ENCODE measurements at places on chromosomes 1 and 21. TPM values are rescaled to one million over a fixed set of nuclear protein-coding genes. Genes with fewer than 3 reads are reported as not detected.

- peaks cover 49% of the 10 kb centered on the region for H3K4me1 ChIP-seq
- no peaks in the 10 kb centered on the region for H3K27me3 ChIP-seq
- no peak overlapping the region for H3K4me3 ChIP-seq
- no peak overlapping the region for H3K27ac ChIP-seq
- no peaks in the 10 kb centered on the region for H3K36me3 ChIP-seq
Observed at GRCh38 chr1:208101661-208102431, 142.3 kb downstream of the PLXNA2 start.

DNA sequence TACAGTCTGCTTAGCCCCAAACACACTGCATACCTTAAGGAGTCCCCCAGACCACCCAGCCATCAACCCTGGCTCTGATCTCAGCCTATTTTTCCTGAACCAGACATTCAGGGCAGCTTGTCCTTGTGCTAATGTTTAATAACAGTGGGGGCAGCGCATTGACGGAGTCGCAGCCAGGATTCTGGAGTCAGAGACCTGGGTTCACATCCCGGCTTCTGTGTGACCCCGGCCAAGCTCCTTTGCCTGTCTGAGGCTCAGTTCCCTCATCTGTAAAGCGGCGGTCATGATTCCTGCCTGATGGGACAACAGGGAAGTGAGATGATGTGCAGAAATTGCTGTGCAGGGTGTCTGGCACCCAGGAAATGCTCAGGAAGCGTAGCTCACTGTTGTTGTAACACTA, 63.1 kb downstream of the MATN1 start:
- no peak overlapping the region for H3K27ac ChIP-seq
- H3K4me1 ChIP-seq = peaks cover 12% of the 10 kb centered on the region
- no peaks in the 10 kb centered on the region for H3K36me3 ChIP-seq
- no peak for DNase-seq
- H3K4me3 ChIP-seq = no peak overlapping the region

DNA sequence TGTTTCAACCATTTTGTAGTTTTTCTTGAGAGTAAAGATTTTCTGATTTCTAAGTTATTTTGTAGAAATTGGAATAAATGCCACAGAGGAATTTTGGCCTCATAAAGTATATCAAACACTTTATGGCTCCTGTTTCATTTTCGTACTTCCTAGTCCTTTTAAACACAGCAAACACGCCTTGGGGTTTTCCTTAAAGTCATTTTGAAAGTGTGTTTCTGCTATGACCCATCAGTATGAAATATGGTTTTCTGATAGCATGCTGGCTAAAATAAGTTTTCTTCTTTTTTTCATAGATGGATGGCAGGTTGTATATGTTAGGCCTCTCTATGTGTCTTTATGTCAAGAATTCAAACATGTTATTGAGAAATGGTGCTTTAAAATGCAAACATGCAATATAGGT, 940.1 kb upstream of the TMPRSS15 start:
- H3K27me3 ChIP-seq = no peaks in the 10 kb centered on the region
- H3K4me3 ChIP-seq = no peak overlapping the region
- no peak for DNase-seq
- H3K4me1 ChIP-seq = no peaks in the 10 kb centered on the region

- H3K27ac ChIP-seq = no peak overlapping the region
- no peaks in the 10 kb centered on the region for H3K36me3 ChIP-seq
- no peaks in the 10 kb centered on the region for H3K27me3 ChIP-seq
- no peak overlapping the region for H3K4me3 ChIP-seq
- H3K4me1 ChIP-seq = no peaks in the 10 kb centered on the region
Observed at GRCh38 chr1:107294686-107295085, 153.8 kb downstream of the NTNG1 start.

DNA sequence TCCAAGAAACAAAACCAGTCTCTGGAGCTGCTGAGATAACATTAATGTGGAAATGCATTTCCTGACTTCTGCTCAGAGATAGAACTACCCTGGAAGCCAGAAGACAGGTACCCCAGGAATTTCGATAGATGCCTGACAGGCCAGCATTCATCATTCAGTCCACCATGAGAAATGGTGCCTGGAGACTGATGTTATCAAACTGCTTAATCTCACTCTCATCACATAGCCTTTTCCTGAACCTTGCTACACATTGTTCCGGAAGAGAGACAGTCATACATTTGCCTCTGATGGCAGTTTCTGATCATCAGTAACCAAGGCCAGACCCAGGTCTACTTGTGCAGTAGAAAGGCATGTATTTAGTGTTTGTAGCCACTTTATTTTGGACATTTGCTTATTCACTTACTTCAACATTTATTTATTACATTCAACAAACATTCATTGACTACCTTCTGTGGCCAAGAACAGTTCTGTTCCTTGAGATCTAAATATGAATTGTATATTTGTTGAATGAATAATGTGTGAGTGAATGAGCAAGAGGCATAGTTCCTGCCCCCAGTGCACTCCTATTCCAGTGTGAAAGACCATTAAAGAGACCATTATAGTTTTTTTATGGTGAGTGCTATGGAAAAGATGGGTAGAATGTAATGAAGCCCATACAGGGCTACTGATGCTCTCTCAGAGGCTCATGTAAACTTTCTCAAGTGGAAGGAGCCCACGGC, 485.7 kb downstream of the NUF2 start:
- no peak overlapping the region for H3K4me3 ChIP-seq
- H3K36me3 ChIP-seq = no peaks in the 10 kb centered on the region
- no peak for DNase-seq
- H3K27ac ChIP-seq = no peak overlapping the region
- H3K4me1 ChIP-seq = no peaks in the 10 kb centered on the region

DNA sequence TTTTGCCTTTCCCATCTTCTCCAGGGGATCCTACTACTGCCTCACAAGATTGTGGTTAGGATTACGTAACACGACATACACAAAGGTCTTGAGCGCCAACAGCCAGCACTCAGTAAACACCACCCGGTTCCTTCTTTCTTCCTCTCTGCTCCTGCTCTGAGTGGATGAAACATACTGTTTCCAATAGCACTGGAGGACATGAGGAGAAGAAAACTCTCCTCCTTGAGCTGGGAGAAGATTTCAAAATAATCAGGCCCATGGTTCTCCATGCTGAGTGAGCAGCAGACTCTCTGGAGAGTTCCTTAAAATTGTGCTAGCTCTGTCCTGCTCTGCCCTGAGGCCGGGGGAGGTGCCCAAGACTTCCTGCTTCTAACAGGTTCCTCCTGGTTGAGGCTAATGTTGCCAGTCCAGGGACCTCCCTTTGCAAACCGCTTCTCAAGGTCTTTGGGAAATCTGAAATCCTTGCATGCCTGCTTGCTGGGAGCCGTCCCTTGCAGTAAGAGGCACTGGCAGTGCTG, 29.4 kb upstream of the MX1 start:
- no peaks in the 10 kb centered on the region for H3K4me1 ChIP-seq
- H3K4me3 ChIP-seq = no peak overlapping the region
- H3K36me3 ChIP-seq = no peaks in the 10 kb centered on the region
- H3K27ac ChIP-seq = no peak overlapping the region

- H3K27me3 ChIP-seq = no peaks in the 10 kb centered on the region
- peak; percentile 3 for DNase-seq
- H3K4me1 ChIP-seq = peaks cover 6% of the 10 kb centered on the region
- H3K36me3 ChIP-seq = peaks cover 5% of the 10 kb centered on the region
- no peak overlapping the region for H3K4me3 ChIP-seq
- H3K27ac ChIP-seq = no peak overlapping the region
Observed at GRCh38 chr1:76379506-76379905, 305.0 kb downstream of the ST6GALNAC3 start.

DNA sequence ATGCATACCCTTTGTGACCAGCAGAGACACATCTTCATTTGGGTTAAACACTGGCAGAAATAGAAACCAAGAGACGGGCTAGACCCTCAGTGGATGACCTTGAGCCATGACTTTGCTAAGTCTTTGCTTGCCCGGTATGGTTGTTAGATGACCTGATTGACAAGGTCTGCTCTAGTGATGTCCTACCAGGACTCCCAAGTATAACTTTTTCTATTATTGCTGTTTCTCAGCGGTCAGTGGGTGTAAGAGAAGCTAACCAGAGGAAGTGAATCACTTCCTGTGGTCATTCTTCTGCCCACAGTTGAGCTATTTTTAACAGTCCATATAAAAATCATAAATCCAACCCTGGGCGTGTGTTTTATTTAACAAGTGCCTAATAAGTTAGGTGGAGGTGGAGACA, 126.2 kb upstream of the ETS2 start:
- H3K4me3 ChIP-seq = no peak overlapping the region
- H3K36me3 ChIP-seq = no peaks in the 10 kb centered on the region
- H3K27ac ChIP-seq = no peak overlapping the region
- no peak for DNase-seq
- peaks cover 17% of the 10 kb centered on the region for H3K4me1 ChIP-seq
- no peaks in the 10 kb centered on the region for H3K27me3 ChIP-seq

- peaks cover 24% of the 10 kb centered on the region for H3K4me1 ChIP-seq
- H3K27me3 ChIP-seq = no peaks in the 10 kb centered on the region
- H3K36me3 ChIP-seq = no peaks in the 10 kb centered on the region
- no peak for DNase-seq
Observed at GRCh38 chr1:228964178-228965089, 229.2 kb downstream of the RHOU start.

GRCh38 chr21:17390569-17390968, 122.3 kb upstream of the CXADR start:
- no peaks in the 10 kb centered on the region for H3K36me3 ChIP-seq
- no peak overlapping the region for H3K4me3 ChIP-seq
- peaks cover 19% of the 10 kb centered on the region for H3K4me1 ChIP-seq
- no peak for DNase-seq
- no peaks in the 10 kb centered on the region for H3K27me3 ChIP-seq
- H3K27ac ChIP-seq = no peak overlapping the region

DNA sequence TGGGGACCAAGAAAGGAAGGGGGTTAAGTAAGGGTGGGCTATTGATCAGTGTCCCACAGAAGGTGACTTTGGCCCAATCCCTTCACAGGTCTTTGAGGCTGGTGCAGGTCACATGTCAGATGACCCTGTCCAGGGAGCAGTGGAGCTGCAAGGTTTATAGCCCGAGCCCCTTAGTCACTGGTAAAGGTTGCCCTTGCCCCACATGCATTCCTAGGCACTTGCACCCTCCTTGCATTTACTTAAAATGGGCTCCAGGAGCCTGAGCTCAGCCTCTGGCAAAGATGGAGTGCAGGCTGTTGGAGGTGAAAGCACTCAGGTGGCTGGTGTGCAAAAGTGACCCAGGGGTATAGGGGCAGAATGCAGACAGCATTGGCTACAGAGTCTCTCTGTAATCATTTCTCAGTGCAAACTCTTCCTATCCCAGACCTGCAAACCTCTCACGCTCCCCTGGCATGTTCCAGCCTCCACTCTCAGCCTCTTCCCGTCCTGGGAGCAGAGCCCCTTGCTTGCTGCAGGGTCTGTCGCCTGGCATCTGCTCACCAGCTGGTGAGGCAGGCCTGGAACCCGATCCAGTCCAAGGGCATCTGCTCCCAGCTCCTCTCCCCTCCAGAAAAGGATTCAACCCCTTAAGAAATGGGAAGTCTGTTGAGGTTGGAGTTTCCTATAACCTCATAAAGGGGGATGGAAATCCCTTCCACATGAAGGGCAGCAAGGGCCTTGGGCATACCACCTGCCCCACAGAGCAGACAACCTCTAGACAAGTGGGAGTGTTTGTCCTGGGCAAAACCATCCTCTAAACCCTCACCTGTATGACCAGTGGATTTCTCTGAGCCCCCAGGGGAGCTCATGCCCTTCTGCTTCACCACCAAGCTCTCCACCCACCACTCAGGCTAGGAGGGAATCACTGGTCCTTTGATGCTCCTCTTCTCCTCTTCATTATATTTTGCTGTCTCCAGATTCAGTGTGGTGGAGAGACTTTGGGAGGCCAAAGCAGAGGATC, 23.1 kb upstream of the PTPRF start:
- H3K4me1 ChIP-seq = no peaks in the 10 kb centered on the region
- H3K36me3 ChIP-seq = no peaks in the 10 kb centered on the region
- H3K27me3 ChIP-seq = no peaks in the 10 kb centered on the region
- no peak overlapping the region for H3K27ac ChIP-seq
- no peak for DNase-seq
- H3K4me3 ChIP-seq = no peak overlapping the region

DNA sequence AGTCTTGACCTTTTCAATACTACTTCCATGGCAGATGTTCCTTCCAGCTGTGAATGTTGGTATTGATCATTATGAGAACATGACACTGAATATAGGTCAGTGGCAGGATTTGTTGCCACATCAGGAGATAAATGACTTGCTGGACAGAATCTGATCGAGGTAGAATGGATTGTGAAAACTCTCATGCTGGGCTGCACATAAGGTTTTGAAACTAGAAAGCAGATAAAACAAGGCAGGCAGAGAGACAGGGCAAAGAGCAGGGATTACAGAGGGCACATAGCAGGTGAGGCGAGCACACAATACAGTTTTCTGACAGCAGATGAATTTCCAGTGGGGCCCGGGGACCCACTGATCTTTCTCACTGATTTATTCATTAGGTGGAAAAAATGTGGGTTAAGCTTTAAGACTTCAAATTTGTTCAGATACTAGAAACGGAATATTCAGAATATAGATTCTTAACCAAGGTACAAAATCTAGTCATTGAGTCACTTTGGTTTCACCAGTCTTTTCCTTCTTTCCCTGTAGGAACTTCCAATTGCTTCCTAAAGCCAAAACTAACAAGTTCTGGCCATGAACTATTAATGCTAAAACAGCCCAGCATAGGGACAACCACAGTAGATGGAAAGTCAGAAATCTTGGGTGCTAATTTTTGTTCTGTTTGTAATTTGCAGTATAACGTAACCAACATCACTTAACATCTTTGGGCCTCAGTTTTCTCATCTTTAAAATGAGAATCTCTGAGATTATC, 296.0 kb upstream of the PTBP2 start:
- no peaks in the 10 kb centered on the region for H3K36me3 ChIP-seq
- H3K27me3 ChIP-seq = no peaks in the 10 kb centered on the region
- peak; percentile 1 for DNase-seq
- no peak overlapping the region for H3K4me3 ChIP-seq
- H3K4me1 ChIP-seq = peaks cover 3% of the 10 kb centered on the region

DNA sequence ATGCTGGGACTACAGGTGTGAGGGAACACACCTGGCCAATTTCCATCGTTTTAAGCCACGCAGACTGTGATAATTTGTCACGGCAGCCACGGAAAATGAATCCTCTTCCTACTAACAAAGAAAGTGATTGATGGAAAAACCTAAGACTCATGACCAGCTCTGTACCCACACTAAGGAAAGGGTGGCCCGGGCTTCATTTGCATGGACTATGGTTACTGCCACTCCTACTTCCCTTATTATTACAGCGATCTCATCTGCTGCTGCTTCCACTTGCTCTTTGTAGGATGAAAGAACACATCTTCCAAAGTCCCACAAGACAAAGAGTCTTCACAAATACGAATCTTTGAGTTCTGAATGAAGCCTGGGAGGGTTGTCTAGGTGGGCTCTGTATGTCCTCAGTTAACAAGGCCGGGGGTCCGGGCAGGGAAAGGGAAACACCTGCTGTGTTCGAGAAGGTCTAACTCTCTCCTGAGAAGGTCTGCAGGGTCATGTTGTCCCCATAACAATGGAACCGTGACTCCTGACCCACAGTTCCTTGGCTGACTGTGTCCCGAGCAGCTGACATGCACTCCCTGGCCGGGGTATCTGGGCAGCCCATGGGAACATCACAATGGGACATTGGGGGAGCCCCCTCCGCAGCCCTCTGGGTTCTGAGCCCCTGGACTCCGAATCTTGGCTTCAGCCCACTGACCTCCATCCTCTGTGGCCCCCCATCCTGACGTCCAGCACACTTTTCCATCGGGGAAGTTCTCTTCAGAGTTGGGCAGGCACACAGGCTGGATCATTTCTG, 13.3 kb upstream of the TFF1 start:
- peaks cover 8% of the 10 kb centered on the region for H3K4me1 ChIP-seq
- no peaks in the 10 kb centered on the region for H3K27me3 ChIP-seq
- no peak overlapping the region for H3K27ac ChIP-seq
- DNase-seq = no peak

Gene OR14K1
- total RNA-seq = not detected

Gene IFFO2
- 1.5 TPM for total RNA-seq

Gene CTSK
- total RNA-seq = 3.9 TPM

Gene DBT
- 13.7 TPM for total RNA-seq

Gene LRRIQ3
- 3.3 TPM for total RNA-seq
